Dermis blood vessel endothelial cell (primary cell): ENCODE measurements at places on chromosomes 2 and 18.

GRCh38 chr2:184646593-184646992 lies 48.3 kb downstream of the ZNF804A start:
- DNase-seq = no peak

DNA sequence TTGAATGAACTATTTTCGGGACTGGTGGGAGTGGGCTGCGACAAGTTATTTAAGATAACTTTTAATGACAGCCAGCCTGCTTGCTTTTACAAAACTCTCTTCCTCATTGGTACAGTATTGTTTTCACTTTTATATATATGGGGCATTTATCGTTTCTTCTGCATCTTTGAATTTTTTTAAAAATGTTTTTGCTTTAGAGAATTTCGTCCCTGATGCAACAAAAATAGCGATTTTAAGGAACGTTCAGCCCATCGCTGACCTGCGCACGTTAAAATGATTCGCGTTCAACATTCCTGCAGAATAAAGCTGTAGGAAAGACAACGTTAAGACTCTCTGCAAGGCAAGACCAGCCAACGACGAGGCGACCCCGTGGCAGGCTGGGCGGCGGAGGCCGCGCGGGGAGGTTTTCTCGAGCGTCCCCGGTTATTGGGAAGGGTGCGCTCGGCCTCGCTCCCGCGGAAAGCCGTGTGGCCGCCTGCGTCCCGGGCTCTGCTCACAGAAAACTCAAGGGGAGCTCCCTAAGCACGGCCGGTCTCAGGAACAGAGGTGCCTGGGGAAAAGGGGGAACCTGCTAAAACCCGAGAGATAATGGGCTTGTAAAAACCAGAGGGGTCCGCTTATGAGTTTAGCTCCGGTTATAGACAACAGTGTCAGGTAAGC lies 3.0 kb downstream of the PAX8 start:
- no peak for DNase-seq

DNA sequence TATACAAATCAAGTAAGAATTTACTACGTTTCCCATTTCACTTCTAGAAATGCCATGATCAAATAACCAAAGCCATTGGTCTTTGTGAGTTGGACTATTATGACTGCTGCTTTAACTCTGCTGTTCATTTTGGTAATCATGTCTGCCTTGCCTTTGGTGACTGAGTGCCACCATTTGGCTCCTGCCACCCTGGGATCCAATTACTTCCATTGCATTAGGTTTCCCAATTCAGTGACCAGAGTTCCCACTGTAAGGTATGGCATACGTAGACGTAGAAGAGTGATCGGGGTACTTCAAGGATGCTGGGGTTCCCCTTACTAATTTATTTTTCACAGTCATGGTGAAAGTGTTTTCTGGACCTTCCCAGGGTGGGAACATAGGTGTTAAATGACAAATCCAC lies 90.1 kb downstream of the SPIRE1 start:
- no peak for DNase-seq

- DNase-seq = peak; percentile 91
Observed at GRCh38 chr2:73083886-73084800, 12.6 kb upstream of the SFXN5 start.

GRCh38 chr2:129297430-129297829 lies 682.0 kb upstream of the RAB6C start:
- DNase-seq = no peak

DNA sequence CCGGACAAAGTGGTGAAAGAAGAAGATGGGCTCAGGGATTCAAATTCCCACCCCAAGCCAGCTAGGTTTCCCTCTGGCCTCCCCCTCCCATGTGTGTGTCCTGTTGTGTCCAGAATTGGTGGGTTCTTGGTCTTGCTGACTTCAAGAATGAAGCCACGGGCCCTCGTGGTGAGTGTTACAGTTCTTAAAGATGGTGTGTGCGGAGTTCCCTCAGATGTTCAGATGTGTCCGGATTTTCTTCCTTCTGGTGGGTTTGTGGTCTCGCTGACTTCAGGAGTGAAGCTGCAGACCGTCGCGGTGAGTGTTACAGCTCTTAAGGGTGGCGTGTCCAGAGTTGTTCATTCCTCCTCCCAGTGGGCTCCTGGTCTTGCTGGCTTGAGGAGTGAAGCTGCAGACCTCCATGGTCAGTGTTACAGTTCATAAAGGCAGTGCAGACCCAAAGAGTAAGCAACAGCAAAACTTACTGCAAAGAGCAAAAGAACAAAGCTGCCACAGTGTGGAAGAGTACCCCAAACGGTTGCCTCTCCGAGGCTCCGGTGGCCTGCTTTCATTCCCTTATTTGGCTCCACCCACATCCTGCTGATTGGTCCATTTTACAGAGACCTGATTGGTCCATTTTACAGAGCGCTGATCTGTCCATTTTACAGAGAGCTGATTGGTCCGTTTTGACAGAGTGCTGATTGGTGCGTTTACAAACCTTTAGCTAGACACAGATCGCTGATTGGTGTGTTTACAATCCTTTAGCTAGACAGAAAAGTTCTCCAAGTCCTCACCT lies 37.7 kb upstream of the KLF11 start:
- DNase-seq = no peak

GRCh38 chr2:37869771-37870170 lies 55.3 kb upstream of the RMDN2 start:
- no peak for DNase-seq

- DNase-seq = no peak
Observed at GRCh38 chr2:238586931-238587775, 160.4 kb downstream of the ASB1 start.

GRCh38 chr2:223619486-223620129 lies 17.4 kb upstream of the SCG2 start:
- no peak for DNase-seq

DNA sequence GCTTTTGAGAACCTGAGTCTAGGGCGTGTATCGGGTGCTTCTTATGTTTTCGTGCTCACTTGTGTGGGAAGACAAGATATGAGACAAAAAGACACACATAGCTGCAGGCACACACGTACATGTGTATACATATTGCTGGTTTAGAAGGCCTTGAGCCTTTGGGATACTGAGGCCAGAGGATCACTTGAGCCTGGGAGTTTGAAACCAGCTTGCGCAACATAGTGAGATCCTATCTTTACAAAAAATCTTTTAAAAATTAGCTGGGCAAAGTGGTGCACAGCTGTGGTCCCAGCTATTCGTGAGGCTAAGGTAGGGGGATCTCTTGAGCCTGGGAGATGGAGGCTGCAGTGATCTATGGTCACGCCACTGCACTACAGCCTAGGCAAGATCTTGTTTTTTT lies 18.8 kb upstream of the NEDD4L start:
- DNase-seq = no peak

DNA sequence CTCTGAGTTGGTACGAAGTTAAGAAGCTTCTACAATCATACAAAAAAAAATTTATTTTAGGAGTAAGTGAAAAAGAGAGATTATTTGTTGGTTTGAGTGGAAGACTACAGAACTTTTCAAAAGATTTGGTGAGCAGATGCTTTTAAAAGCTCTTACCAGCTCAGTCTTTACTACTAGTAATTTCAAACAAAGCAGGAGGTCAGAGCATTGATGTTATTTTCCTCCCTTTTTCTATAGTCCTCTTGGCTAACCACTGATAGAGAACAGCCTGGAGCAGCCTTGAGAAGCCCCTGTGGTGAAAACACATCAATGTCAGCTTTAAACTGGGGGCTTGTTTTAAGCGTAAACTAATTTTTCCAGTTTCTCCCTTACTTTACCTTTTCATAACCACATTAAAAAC lies 559.3 kb upstream of the CDH2 start:
- DNase-seq = peak; percentile 1

GRCh38 chr2:200590090-200590489 lies 4.3 kb downstream of the AOX1 start:
- no peak for DNase-seq

GRCh38 chr18:78605255-78605654 lies 374.4 kb upstream of the SALL3 start:
- no peak for DNase-seq

DNA sequence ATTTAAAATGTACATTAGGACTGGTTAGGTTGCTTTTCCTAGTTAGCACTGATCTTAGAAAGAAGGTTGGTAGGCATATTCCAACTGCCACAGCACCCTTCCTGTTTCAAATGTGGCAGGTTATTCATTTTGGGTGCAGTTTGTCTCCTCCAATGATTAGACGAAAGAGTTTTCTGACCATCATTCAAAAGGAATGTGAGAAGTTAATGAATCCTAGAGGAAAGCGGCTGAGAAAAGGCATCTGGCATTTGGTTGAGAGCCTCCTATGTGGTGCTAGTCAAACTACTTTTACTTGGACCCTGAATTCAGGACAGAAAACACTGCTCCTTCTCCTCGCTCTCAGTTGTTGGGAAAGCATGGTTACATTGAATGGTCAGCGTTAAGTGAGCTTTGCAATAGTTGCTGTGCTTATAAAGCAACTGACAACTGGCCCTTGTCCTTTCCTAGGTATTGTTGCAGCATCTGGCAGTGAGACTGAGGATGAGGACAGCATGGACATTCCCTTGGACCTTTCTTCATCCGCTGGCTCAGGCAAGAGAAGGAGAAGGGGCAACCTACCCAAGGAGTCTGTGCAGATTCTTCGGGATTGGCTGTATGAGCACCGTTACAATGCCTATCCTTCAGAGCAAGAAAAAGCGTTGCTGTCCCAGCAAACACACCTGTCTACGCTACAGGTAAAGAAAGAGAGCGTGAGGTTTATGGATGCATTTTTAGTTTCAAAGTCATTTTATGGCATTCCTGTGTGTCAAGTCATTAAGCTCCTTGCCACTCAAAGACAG lies 6.1 kb downstream of the TGIF1 start:
- DNase-seq = peak; percentile 26

- DNase-seq = peak; percentile 68
Observed at GRCh38 chr2:100580367-100581276, 17.8 kb downstream of the PDCL3 start.

DNA sequence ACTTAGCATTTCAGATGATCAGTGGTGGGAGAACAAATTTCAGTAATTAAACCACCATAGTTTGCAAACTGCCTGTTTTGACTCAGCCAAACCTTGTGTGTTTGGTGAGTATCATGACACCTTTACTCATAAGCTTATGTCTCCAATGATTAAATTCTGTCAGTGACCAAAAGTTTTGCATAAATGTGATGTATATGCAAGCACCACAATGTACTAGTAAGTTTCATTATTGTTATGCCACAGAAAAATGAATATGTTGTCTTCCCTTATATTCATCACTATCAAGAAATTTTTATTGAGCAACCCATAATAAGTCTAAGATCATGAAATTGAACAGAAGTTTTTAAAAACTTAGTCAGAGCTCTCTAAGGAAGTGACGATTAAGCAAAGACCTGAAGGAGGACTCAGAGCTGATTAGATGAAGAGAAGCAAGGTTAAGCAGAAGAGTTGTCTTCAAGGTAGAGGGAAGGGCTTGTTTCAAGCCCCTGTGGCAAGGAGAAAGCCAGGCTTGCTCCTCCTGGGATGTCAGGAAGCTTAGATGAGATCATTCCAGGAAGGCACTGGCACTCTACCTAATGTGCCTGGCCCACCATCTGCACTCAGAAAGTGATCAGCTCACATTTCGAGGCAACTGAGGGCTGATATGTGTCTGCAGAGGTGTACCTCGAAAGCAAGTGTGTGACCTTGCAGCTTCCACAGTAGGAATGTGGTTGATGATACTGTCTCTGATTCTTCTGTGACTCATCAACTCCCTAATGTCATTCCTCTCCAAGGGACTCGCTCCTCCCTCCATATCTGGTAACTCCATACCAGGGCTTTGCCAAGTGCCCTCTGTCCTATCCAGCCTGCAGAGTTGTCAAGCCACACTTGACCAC lies 54.7 kb downstream of the KCTD18 start:
- peak; percentile 7 for DNase-seq

GRCh38 chr2:31297751-31298150 lies 63.8 kb downstream of the EHD3 start:
- DNase-seq = no peak

DNA sequence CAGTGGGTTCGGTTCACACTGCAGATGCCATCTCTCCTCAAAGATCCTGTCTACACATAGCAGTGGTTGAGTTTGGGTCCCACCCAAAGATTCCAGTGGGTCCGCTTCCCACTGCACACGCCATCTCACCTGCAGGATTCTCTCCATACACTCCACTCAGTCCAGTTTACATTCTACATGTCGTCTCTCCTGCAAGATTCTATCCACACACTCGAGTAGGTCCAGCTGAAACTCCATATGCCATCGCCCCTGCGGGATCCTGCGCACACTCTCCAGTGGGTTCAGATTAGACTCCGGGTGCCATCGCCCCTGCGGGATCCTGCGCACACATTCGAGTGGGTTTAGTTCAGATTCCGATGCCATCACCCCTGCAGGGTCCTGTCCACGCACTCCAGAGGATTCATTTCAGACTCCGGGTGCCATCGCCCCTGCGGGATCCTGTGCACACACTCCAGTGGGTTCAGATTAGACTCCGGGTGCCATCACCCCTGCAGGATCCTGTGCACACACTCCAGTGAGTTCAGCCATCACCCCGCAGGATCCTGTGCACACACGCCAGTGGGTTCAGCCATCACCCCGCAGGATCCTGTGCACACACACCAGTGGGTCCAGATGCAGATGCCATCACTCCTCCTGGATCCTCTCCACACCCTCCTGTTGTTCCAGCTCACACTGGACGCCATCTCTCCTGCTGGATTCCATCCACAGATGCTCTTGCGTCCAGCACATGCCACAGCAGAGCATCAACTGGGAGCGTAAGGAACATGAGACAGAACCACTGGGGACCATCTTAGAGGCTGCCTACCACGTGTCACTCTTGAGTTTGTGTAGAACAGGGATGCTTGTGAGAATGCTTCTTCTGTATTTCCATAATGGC lies 3.0 kb upstream of the PXDN start:
- DNase-seq = no peak

- no peak for DNase-seq
Observed at GRCh38 chr18:35609236-35609635, 27.7 kb downstream of the GALNT1 start.

DNA sequence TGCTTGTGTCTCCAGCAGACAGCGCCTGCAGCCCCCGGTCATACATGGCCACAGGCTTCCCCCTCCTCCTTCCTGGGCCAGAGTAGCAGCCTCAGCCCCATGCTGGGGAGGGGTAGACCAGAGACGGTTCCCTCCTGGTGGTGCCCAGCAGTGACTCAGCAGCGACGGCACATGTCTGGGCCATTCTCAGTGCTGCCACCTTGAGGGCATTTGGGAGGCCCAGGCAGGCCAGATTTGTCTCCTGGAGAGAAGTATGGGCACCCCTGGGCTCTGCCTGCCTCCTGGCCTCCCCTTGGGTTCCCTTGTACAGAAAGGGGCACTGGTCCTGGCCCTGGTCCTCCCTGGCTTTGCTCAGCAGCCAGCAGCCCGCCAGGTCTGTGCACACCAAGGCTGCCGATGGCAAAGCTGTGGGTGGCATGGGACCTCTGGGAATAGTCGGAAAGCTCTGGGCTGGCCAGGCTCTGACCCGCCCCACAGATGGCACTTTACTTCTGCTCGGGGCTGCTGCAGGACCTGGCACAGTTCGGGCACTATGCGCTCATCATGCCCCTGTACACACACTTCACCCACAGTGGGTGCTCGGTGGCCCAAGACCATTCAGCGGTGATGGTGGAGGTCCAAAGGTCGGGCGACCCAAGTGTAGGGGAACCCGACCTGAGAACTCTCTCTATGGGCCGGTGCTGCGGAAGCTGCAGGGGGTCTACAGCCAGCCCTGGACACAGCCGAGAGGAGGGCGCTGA lies 11.4 kb upstream of the ALPI start:
- peak; percentile 82 for DNase-seq
